ENCODE measurements at places on chromosomes 4 and X.

DNA sequence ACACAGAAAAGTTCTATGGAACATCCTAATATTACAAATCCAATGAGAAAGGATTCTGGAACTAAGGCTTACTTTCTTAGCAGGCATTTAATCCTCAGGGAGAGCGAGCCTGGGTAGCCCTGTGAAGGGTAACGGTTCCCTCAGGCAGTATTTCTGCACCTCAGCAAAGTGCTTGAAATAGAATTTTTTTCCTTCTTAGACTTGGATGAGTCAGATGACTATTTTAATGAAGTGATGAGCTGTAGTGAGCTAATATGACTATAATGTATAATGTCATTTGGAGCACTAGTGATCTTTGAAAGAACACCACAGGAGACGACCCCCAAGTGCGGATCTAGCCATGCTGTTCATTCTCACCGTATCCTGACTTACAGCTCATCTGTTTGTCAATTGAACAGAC, 493.0 kb upstream of the FAM241A start:
- DNase-seq = no peak

GRCh38 chr4:105662935-105663675, 45.4 kb downstream of the INTS12 start:
- DNase-seq = no peak

DNA sequence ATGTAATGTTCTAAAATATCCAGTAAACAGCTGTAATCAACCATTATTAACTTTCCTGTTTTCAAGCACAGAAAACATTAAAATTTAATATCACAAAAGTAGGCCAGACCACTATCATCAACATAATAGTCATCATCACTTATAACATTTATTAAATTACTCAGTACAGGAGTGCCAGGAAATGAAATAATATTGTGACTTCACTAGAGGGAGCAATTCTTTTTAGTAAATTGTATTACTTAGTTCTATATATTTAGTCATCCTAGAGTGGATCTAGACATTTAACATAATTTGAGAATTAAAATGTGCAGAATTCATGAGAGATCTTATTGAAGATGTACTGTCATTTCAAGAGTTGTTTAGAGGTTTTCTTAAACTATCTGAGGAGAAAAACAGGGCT, 33.6 kb downstream of the PITX2 start:
- no peak for DNase-seq

DNA sequence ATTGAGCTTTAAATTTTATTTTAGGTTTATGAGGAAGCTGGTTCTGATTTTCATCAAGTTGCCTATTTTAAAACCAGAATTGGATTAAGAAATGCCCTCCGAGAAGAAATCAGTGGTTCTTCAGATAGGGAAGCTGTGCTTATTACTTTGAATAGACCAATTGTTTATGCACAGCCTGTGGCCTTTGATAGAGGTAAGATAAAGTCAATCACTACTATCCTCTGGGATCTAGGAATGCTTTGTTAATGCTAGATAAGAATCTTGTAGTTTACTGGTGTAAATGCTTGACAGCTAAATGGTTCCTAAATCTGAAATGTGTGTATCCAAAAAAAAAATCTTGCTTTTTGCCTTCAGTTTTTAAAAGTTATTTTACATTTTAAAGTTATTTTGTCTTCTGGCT, 73.0 kb upstream of the ADAD1 start:
- no peak for DNase-seq

DNA sequence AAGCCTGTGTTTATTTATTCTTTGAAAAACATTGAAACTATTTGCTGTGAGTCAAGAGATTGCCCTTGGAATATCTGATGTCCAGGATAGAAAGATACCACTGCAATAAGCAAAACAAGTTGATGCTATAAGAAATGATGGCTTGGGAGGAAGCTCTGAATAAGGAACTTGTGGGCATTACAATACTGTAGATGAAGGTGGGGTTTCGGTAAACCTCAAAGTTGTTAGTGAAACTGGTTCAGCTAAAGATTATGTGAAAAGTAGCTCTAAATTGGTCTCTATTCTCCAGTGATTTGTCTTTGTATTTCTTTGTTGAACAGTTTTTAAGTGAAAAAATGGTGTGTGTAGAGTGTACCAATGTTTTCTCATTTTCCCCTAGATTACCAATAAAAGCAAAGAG, 128.7 kb downstream of the AKAP4 start:
- no peak for DNase-seq

DNA sequence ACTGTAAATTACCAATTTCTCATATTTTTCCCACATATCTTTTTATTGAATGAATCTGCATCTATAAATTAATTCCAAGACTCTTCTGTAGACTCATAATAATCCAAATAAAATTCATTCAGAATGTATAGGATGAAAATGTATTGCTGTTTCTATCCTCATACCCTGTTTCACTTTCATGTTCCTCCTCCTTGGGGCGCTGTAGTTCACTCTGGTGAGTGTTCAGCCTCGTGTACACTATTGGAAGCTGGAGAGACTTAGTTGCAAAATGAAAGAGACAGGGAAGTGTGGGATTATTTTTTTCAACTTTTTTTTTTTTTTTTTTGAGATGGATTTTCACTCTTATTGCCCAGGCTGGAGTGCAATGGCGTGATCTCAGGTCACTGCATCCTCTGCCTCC, 296.1 kb downstream of the TLL1 start:
- DNase-seq = no peak

DNA sequence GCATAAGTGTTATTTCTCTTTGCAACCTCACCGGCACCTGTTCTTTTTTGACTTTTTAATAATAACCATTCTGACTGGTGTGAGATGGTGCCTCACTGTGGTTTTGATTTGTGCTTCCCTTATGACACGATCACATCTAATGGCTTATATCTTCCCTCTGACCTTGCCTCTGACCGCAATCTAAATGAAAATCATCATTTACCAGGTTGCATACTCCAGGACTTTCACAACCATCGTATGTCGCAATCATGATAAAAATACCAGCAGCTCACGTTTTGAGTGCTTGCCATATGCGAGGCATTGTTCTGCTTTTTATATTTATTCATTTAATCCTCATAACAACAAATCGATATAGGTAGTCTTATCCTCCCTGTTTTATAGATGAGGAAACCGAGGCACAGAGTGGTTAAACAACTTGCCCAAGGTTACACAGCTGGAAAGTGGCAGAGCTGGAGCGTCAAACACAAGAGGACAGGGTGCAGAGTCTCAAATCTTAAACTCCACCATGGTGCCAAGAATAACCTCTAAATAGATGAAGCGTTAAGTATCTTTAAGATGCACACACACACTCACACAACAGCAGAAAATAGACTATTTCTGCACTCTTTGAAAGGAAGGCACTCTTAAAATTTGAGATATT, 102.2 kb downstream of the SEL1L3 start:
- no peak for DNase-seq

DNA sequence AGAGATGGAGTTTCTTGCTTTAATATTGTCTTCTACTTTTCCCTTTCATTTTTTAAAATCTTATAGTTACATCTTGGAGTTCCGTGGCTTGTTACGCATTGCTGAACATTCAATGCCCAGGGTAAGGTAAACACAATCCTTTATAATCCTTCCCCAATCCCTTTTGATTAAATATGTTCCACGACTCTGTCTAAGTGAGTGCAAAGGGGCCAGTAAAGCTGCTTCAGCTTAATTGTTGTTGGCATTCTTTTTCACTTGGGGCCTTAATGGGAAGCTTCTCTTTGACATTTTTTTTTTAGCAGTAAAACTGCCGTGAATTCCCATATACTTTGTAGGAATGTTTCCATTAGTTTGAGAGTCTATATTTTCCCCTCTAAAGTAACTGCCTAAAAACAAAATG, 1028.1 kb downstream of the C4orf33 start:
- DNase-seq = no peak

- no peak for DNase-seq
These were observed 1272.7 kb downstream of the C4orf33 start for GRCh38 chr4:130368668-130369067.

DNA sequence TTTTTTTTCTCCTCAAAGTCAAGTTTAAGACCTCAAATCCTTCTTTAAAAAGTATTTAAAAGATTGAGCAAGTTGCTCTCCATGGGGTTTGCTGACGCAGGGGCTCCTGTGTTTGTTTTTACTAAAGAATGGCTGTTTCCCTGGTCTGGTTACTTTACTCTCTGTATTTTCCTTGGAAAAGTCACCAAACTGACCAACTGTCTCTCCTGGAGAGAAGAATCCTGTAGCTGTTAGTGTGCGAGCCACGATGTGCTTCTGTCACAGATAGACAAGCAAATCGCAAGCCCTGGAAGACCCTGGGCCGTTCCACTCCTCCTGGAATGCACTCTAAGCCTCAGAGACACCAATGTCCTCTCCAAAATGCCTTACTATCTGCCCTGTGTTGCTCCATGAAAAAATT, 212.1 kb downstream of the CHIC2 start:
- no peak for DNase-seq

GRCh38 chr4:100838286-100838685, 320.5 kb upstream of the EMCN start:
- no peak for DNase-seq

- no peak for DNase-seq
These were observed 276.7 kb downstream of the UNC5C start for GRCh38 chr4:95272036-95272435.

DNA sequence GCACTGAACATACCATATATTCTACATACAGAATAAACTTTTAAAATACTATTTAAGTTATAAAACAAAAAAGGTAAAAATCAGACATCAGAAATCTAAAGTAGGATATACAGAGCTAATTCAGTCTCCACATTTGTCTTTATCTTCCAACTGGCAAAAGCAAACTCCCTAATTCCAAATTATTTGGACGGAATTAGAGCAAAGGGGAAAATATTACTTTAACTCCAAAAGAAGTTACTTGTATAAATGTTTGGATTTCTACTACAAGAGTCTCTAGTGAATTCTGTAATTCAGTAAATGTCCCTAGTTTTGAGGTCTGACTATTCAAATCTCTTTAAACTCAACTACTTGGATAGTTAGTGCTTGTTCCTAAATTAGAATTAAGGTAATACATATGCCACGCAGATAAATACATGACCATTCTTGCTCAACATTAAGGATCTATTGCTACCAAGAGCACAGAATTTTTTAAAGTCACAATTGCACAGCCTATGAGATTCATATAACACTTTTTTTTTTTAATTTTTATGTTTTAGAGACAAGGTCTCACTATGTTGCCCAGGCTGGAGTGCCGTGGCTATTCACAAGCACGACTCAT, 7.3 kb downstream of the ZNF280C start:
- no peak for DNase-seq

- no peak for DNase-seq
These were observed 64.5 kb upstream of the STS start for GRCh38 chrX:7083021-7083420.

GRCh38 chr4:41644288-41644914, 104.1 kb downstream of the PHOX2B start:
- no peak for DNase-seq

- DNase-seq = no peak
These were observed 448.3 kb upstream of the ZFP42 start for GRCh38 chr4:187547316-187547715.

- no peak for DNase-seq
These were observed 335.9 kb downstream of the ANK2 start for GRCh38 chr4:113385281-113385899.

GRCh38 chr4:116546759-116547158, 538.6 kb downstream of the TRAM1L1 start:
- DNase-seq = no peak

DNA sequence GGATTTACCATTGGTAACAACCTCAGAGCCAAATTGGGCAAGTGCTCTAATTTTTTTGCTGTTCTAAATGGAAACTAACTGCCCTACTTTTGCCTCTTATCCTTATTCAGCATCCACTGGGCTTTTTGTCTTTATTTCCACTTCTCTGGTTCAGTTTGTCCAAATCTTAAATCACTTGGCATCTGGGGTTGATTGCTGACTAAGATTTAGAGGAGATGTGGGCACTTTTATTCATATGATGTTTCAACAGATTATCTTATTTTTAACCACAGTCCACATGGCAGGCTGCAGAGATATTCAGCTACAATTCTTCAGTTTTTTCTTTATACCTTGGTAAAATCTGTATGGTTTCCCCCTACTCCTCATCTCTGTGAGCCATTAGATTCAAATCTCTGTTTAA, 1161.4 kb upstream of the PCDH7 start:
- no peak for DNase-seq

DNA sequence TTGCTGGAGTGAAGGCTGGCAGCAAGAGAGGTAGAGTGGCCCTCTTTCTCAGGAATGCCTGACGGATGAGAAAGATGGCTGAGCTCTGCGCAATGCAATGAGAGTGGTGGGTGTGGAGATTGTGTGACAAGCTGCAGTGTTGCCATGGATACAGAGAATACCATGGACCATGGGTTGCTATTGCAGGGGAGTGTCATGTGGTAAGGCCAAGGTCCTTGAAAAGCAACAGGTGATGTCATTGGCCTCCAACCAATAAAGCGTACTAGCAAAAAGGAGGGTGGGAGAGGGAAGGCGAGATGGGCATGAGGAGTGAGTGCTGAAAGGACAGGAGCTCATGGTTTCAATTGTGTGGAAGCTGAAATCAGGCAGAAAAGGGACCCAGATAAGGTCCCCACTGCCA, 1.8 kb downstream of the PNMA5 start:
- DNase-seq = no peak

DNA sequence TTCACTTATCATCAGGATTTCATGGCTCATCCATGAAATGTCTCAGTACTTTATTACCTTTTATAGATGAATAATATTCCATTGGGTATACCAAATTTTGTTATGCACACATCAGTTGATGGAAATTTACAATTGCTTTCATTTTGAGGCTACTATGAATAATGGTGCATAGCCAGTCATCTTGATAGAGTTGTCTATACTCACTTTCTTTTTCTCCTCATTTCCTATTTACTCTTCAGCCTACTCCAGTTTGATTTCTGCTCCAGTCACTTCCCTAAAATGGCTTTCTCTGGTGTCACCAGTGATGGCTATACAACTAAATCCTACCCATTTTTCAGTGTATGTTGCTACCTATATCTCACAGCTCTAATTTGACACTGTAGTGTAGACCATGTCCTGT, 743.5 kb upstream of the MAGEB2 start:
- no peak for DNase-seq

DNA sequence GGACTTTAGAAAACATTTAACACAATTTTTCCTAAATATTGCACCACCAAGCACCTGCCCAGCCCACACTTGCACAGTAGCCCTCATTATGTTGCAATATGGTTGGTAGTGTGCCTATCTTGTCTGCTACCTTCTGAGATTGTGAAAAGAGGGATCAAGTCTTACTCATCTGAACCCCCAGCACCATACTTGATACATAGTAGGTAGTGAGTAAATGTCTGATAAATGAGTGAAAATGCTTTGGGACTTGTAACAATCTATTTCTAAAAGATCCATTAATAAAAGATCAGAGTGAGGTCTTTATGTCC, 118.4 kb upstream of the MED14 start:
- no peak for DNase-seq

- no peak for DNase-seq
These were observed 1.6 kb downstream of the BANK1 start for GRCh38 chr4:101792056-101792590.

GRCh38 chr4:132502096-132502552, 647.0 kb upstream of the PCDH10 start:
- DNase-seq = no peak

Data from stimulated activated CD4-positive, alpha-beta T cell treated with anti-CD3 and anti-CD28 coated beads, Interleukin-1b, Interleukin-23, amount 100 ng/mL, for 4 hours (primary cell).